ENCODE measurements at places on chromosomes 3 and 15.

DNA sequence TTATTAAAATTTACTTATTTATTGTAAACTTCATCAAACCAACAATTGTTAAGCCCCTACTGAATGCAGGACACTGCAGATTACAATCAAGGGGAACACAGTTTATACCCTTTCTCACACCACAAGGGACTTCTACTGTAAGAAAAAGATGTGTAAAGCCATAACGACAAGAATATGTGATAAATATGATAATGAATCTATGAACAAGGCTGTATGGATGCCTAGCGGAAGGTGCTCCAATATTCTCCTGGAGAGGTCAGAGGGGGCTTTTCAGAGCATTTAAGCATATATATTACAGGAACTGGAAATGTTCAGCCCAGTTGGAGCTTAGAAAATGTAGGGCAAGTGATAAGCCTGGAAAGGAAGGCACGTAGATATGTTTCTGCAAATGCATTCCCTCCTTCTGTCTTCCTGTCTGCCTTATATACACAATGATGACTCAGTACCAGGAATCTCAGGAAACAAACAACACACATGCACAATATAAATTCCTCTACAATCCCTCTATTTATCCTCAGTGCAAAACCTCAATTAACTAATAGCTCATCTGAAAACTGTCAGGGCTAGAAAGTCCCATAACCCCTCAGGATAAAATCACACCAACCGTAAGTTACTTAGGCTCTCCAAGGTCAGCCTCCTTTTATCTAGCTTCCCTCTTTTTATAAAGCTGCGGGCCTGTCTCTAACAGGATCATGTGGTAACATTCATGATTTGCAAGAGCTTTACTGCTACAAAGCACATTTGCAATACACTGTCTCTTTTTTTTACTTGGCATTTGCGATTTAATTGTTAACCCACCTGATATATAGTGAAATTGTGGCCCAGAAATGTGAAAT is 393.1 kb downstream of the LPP start:
- DNase-seq = no peak

DNA sequence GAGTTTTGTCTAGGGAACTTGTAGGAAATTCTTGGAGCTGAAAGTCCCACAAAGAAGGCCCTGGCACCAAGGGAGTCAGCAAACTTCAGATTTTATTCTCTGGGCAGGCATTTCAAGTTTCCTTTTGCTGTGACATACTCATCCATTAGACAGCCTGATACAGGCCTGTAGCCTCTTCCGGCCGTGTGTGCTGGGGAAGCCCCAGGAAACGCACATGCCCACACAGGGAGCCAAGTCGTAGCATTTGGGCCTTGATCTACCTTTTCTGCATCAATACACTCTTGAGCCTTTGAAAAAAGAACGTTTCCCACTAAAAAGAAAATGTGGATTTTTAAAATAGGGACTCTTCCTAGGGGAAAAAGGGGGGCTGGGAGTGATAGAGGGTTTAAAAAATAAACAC is 15.0 kb downstream of the TIGIT start:
- no peak for DNase-seq

GRCh38 chr15:71187526-71187925 is 72.3 kb downstream of the THSD4 start:
- DNase-seq = no peak

GRCh38 chr3:195246581-195246995 is 24.4 kb downstream of the XXYLT1 start:
- DNase-seq = peak; percentile 79

DNA sequence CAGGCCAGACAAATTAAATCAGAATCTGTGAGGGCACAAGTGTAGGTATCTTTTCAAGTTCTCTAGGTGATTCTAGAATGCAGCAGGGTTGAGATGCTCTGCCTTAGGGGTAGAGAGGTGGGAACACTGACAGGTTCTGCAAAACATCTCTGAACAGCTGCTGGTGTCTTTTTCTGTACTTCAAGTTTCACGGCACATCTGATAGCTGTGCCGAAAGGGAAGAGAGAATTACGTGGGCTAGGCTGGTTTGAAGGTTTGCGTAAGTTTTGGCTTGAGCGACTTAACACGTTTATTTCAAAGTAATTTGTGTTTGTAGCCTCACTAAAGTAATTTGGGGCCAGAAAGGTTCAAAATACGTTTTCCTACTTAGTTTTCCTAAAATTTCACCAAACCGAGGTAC is 22.5 kb downstream of the PXK start:
- DNase-seq = no peak

DNA sequence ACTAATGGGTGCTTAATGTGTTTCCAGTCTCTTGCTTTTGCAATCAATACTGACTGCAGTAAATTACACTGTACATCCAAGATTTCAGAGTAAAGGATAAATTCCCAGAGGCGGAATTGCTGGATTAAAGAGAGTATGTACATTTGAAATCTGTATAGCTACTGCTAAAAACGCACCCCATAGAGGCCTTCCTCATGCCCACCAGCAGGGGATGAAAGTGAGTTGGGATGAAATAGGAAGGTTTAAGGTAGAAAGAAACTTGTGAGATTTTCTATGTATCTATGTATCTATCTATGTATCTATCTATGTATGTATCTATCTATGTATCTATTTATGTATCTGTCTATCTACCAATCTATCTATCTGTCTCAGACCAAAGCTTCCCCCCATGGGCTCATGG is 28.4 kb downstream of the TMEM44 start:
- DNase-seq = no peak

DNA sequence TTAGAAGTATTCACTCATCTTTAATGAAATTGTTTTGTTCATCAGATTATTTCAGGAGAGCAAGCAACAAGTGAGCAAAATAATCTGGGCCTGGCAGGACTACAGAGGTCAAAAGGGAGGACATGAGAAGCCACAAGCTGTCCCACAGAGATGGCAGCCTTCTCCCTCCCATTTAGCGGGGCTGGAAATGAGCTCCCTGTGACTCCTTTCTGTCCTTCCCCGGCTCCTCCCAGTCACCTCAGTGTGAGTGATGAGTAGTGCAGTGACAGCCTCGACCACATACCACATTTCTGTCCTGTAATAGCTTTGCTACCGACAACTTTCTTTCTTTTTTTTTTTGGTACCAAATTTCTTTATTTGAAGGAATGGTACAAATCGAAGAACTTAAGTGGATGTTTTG is 38.0 kb downstream of the RAB7A start:
- no peak for DNase-seq

DNA sequence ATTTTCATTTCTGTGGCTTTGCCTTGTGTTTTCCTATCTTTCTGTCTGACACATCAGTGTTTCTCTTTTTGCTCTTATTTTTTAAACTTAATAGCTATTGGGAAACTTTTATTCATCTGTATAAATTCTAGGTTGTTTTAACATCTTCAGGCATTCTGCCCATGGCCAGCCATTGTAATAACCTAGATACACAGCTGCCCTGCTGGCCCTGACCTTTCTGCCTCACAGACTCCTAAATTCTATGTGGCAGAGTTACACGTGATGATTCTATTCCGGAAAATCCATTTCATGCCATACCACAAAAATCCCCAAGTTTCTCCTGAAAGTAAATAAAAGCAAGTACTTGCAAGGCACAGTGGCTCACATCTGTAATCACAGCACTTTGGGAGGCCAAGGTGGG is 150.1 kb downstream of the UACA start:
- DNase-seq = no peak

DNA sequence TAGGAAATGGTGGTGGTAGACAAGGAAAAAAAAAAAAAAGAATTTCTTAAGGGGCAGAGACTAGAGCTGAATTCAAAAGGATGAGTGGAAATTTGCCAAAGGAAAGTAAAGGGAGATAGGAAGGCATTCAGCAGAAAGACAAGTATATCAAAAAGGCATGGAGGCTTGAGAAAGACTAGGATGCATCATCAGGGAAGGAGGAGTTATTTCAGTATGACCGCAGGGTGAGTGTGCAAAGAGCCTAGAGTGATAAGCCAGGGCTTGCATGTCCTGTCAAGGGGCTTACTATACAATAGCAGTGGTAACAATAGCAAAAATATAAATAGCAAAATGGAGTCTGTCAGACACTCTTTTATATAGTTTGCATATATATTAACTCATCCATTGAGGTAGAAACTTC is 112.0 kb downstream of the FRMD4B start:
- no peak for DNase-seq

DNA sequence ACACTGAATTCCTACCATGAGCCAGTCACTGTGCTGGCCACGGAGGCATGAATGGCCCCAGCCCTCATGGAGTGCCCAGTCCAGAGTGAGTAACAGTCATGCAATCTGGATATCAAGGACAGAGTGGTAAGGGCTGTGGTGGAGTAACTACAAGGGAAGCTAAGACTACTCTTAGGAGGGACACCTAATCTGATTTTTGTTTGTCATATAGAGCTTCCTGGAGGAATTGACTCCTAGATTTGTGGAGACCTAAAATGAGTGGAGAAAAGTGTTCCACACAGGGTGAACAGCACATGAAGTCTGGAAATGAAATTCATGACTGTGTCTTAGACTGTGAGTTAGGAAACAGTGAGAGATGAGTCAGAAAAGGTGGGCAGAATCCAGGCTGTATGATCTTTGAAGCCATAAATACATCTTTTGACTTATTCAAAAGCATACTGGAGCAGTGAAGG is 219.9 kb downstream of the NFKBIZ start:
- DNase-seq = no peak

DNA sequence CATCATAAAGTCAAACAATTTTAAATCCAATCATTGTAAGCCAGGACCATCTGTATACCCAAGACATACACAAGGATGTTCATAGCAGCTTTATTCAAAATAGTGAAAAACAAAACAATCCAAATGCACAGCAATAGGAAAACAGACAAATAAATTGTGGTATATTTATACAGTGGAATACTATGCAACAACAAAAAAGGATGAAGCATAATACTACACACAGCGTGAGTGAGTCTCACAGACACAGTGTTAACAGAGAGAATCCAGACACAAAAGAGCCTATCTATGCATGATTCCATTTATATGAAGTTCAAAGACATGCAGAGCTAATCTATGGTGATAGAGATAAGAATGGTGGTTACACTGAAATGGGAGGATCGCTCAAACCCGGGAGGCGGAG is 5.6 kb upstream of the MUC20 start:
- DNase-seq = no peak

- peak; percentile 14 for DNase-seq
Observed at GRCh38 chr3:167032267-167032876, 347.7 kb downstream of the ZBBX start.

GRCh38 chr3:13210221-13210975 is 137.2 kb upstream of the IQSEC1 start:
- DNase-seq = peak; percentile 15

DNA sequence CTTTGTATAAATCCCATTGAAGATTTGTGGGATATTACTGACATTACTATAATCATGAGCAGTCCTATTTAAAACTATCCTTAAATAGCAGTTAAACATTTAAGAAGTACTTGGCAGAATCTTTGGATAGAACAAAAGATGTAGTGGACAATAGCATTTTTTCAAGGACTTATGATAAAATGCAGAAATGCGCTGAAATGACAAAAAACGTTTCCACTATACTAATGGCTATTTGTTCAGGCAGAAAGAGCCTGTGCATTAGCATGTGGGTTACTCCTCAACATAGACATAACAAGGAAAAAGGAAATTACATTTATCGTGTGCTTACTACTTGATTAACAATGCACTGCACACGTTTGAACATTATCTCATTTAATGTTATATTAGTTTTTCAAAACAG is 80.7 kb downstream of the GADL1 start:
- no peak for DNase-seq

DNA sequence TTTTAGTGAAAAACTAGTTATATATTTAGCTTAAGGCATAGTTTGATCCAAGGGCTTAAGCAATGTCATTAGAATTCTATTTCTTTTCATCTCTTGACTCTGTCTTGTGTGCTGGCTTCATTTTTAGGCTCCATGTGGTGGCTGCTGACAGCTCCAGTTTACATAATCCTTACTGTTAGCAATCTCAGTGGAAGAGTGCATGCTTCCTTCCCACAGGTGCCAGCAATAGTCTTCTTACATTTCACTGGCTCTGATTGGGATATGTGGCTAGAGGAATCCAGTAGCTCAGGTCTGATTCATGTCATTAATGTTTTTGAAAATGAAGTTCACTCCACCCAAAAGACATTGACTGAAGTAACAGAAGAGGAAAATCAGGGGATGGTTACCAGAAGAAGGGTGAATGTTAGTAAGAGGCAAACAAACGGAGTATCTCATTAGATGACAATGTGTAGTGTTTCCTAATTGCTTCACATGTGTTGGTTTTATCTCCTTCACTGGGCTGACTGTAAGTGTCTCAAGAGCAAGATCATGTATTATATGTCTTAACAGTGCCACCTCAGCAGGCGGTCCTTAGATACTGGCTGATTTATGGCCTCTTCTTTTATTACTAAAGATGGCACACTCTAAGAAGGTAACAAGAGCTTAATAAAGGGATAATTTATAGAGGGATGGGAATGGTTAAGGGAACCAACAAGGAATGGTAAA is 25.6 kb upstream of the TCF12 start:
- DNase-seq = no peak

DNA sequence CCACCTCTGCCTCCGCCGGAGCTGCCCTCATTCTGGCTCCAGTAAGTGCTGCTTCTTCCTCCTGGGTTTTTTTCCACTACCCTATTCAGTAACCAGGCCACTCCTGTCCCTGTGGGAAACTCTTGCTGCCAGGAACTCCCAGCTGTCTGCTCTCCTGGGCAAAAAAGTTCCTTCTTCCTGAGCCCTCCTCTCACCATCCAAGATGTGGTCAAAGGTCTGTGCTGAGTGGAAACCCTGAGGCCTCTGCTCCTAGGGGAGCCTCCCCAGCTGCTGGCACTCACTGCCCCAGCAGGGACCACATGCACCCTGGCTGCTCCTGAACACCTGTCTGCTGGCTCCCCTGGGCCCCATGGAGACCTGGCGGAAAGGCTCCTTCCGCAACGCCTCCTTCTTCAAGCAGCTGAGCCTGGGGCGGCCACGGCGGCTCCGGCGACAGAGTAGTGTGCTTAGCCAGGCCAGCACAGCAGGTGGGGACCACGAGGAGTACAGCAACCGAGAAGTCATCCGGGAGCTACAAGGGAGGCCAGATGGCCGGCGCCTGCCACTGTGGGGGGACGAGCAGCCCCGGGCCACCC is 454 bp downstream of the C15orf62 start:
- no peak for DNase-seq

- no peak for DNase-seq
Observed at GRCh38 chr15:63133786-63134185, 12.1 kb downstream of the LACTB start.

Data from BE2C (cell line).